Spinal cord (tissue), 10 donors: ENCODE measurements at places on chromosomes 11 and 22.
A peak's percentile ranks its signal among the peaks of the same experiment; 100 is the strongest.

- peaks cover 7% of the 10 kb centered on the region for H3K4me1 ChIP-seq
- H3K27me3 ChIP-seq = no peaks in the 10 kb centered on the region
- H3K27ac ChIP-seq = peak overlapping the region; percentile 98
- peak overlapping the region; percentile 94 for H3K4me3 ChIP-seq
Measured at GRCh38 chr11:18321578-18321968, 367 bp downstream of the HPS5 start.

DNA sequence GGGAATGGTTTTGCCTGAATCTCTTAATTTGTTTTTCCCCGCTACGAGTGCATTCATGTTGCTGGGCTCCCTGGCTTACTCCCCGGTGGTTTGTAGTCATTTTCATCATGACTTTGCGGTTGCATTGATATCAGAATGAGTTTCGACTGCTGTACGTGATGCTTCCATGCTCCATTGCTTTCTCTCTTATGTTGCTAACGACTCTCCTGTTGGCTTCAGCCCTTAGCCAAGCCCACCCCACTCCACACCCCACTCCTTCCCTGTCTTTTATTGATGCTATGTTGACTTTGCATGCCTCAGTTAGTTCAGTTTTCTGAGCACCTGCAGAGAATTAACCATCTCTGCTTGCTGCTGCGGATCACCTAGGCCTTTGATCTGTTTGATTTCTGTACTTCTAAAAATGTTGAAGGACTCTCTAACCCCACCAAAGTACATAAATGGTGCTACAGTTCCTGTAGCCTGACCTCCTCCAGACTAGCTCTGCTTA, 65.3 kb downstream of the ARFGAP2 start:
- DNase-seq = peak; percentile 67
- no peak overlapping the region for H3K4me3 ChIP-seq
- no peak overlapping the region for H3K27ac ChIP-seq
- H3K27me3 ChIP-seq = no peaks in the 10 kb centered on the region

DNA sequence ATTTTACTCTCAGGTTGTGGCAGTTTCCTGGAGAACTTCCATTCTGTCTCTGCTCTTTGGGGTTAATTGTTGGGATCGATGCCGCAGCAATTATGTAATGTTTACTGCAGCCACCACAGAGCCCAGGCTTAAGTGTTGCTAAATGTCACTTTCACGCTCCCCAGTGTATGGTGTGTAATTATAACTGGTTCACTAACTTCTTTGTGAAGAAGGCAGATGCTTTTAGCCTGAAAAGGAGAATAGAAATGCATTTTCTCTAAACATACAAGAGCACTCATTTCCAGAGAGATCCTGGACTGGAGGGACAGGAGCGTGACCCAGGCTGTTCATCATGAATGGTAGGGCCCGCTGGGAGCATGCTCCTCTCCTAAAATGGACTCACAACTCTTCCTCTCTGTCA, 132.2 kb upstream of the PLET1 start:
- H3K4me1 ChIP-seq = peaks cover 7% of the 10 kb centered on the region
- H3K36me3 ChIP-seq = no peaks in the 10 kb centered on the region
- peak; percentile 85 for DNase-seq
- no peaks in the 10 kb centered on the region for H3K27me3 ChIP-seq

GRCh38 chr22:36900225-36900624, 13.2 kb upstream of the CSF2RB start:
- H3K27ac ChIP-seq = no peak overlapping the region
- peaks cover 2% of the 10 kb centered on the region for H3K27me3 ChIP-seq
- H3K36me3 ChIP-seq = no peaks in the 10 kb centered on the region

DNA sequence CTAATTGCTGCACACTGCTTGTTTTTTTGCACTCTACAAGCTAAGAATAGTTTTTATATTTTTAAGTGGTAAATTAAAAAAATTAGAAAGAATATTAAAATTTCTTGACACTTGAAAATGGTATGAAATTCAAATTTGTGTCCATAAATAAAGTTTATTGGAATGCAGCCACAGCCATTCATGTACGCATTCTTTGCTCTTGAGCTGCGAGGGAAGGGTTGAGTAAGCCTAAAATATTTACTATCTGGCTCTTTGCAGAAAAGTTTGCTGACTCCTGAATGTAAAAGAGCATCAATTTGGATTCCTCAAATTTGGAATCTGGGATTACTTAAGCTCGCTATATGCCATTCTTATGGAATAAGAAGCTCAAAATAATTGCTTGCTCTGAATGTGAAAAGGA, 3.4 kb upstream of the ADAMTS8 start:
- peaks cover 18% of the 10 kb centered on the region for H3K4me1 ChIP-seq
- H3K4me3 ChIP-seq = no peak overlapping the region
- DNase-seq = no peak
- H3K27me3 ChIP-seq = peaks cover 30% of the 10 kb centered on the region
- no peak overlapping the region for H3K27ac ChIP-seq

DNA sequence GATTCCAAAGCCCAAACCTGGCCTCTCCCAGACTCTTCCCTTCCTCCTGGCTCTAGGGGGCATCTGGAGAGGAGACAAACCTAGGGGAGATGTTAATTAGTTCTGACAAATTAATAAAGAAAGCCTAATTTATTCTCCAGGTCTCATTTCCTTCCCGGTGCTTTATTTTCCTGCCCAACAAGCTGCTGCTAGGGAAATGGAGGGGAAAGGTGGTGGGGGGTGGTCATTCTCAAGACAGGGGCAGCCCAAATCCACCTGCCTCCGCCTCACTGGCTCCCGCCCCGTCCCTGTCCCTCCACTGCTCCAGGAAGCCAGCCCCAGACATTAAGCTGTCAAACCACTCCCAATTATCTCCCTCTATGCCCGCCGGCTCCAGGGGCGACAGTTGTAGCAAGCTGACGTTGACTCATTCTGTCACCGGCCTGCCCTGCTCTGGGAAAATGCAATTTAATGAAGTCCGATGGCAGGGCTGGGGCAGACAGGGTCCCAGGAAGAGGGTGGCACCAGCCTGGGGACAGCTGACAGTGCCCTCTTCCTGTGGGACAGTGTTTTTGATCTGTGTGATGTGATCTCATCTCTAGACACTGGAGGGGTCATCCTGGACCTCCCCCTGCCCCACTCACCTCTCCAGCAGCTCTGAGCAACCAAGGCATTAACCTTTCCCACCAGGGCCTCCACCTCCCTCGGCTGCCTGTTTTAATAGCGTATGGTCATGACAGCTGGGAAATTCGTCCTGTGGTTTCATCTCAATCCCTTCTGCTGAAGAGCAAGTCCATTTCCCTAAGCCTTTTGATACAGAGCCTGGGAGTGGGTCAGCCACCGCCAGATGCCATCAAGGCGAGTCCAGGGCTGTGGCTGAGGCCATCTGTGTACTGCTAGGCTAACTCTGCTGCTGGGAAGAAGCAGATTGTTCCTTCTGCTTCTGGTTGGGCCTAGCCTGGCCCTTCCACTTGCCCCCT, 27.1 kb downstream of the NECTIN1 start:
- H3K27ac ChIP-seq = no peak overlapping the region
- DNase-seq = no peak
- H3K36me3 ChIP-seq = peaks cover 2% of the 10 kb centered on the region
- H3K4me1 ChIP-seq = peaks cover 32% of the 10 kb centered on the region
- H3K27me3 ChIP-seq = no peaks in the 10 kb centered on the region
- H3K4me3 ChIP-seq = no peak overlapping the region

GRCh38 chr22:22400099-22400498, 108.4 kb downstream of the ZNF280B start:
- H3K27me3 ChIP-seq = no peaks in the 10 kb centered on the region
- H3K4me1 ChIP-seq = peaks cover 21% of the 10 kb centered on the region
- H3K36me3 ChIP-seq = no peaks in the 10 kb centered on the region
- H3K27ac ChIP-seq = no peak overlapping the region
- no peak overlapping the region for H3K4me3 ChIP-seq
- no peak for DNase-seq

DNA sequence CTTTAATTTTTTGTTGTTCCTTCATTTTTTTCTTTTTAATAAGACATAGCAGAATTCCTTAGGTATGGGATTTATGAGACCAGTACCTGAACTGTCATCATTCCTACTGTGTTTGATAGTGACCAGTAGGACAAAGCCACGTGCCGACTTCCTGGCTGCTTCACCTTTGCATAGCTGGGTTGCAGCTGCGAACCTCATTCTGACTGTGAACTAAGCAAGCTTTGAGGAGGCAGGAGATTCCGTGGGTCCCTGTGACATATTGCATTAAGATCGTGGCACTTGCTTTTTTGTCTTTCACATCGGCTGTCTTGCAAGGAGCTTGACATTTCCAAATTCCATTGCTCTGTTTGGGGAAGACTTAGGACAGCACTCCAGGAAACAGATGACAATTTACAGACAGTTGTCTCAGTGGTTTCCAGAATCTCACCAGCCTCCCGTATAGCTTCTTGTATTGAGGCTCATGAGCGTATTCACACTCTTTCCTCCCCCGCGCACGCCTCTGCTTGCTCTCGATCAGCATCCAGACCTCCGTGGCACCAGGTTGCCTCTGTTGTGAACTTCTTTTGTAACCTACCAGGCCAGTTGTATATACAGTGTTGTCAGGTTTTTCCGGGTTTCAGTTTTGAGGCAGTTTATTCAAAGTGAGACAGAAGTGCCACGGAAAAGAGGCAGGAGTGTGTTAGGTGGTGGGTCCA, 101.7 kb downstream of the CWC15 start:
- no peak for DNase-seq
- H3K36me3 ChIP-seq = peaks cover 54% of the 10 kb centered on the region
- no peak overlapping the region for H3K27ac ChIP-seq
- peaks cover 6% of the 10 kb centered on the region for H3K4me1 ChIP-seq
- no peaks in the 10 kb centered on the region for H3K27me3 ChIP-seq

- H3K4me1 ChIP-seq = peaks cover 29% of the 10 kb centered on the region
- H3K4me3 ChIP-seq = peak overlapping the region; percentile 18
- DNase-seq = no peak
- peak overlapping the region; percentile 97 for H3K27ac ChIP-seq
Measured at GRCh38 chr11:355581-356458, 13.5 kb upstream of the B4GALNT4 start.

DNA sequence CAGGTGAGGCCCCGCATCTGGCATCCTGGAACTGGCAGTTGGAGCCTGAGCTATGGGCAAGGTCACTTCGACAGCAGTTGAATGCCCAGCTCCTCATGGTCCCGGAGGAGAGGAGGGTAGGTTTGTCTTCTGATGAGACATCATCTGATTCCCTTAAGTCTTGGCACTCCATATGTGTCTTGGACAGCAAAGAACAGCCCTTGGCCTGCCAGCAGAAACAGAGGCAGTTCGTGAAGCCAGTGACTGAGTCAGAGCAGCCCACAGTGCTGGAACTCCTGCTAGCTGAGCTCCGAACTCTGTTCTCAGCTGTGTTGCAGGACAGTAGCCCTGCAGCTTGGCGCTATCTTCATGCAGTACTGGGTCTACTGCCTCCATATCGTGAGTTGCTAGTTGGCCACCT, 1.0 kb downstream of the DNHD1 start:
- no peak overlapping the region for H3K4me3 ChIP-seq
- peaks cover 4% of the 10 kb centered on the region for H3K4me1 ChIP-seq
- no peaks in the 10 kb centered on the region for H3K27me3 ChIP-seq

DNA sequence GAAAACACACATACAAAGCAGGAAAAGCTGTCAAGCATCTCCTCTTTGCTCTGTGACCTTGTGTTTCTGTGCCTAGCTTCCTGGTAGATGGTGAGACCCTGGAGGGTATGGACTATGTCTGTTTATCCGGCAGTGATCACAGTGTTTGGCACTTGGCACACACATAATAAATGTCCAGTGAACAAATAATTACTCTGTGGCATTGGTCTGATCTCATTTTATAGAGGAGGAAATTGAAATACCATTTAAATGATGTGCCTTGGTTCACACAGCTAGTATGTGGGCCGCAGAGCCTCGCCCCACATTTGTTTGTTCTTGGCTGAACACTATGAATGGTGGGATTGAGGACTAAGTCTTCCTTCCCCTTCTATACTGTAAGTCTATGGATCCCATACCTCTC, 104.7 kb upstream of the SPON1 start:
- no peak for DNase-seq
- H3K27me3 ChIP-seq = no peaks in the 10 kb centered on the region
- no peak overlapping the region for H3K4me3 ChIP-seq

GRCh38 chr11:64800303-64801157, 2.5 kb downstream of the MAP4K2 start:
- no peak for DNase-seq
- no peak overlapping the region for H3K4me3 ChIP-seq
- peak overlapping the region; percentile 33 for H3K27ac ChIP-seq
- H3K4me1 ChIP-seq = peaks cover 32% of the 10 kb centered on the region

GRCh38 chr11:62574363-62575071, 826 bp upstream of the EEF1G start:
- DNase-seq = no peak
- H3K27ac ChIP-seq = peak overlapping the region; percentile 97
- H3K36me3 ChIP-seq = peaks cover 73% of the 10 kb centered on the region
- H3K4me1 ChIP-seq = peaks cover 23% of the 10 kb centered on the region
- peak overlapping the region; percentile 93 for H3K4me3 ChIP-seq

- no peaks in the 10 kb centered on the region for H3K27me3 ChIP-seq
- H3K27ac ChIP-seq = no peak overlapping the region
- H3K4me3 ChIP-seq = no peak overlapping the region
- H3K36me3 ChIP-seq = peaks cover 52% of the 10 kb centered on the region
- no peak for DNase-seq
Measured at GRCh38 chr22:37377927-37378326, 49.4 kb downstream of the ELFN2 start.

DNA sequence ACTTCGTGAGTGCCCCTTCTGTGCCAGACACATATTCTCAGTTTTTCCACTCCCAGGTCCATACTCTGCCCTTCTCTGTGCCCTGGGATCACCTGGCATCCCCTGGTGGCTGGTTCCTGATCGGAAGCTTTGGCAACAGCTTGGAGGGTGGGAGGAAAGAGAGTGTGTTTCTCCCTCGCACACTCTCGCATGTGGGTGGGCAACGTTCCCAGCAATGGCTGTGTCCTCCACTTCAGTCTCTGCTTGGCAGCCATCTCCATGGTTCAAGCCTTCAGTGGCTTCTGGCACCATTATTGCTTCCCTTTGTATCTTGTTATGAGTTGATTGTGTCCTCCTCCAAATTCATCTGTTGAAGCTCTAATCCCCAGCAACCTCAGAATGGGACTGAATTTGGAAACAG, 342.7 kb upstream of the SYN3 start:
- H3K27me3 ChIP-seq = no peaks in the 10 kb centered on the region
- no peak overlapping the region for H3K4me3 ChIP-seq
- no peaks in the 10 kb centered on the region for H3K4me1 ChIP-seq
- H3K27ac ChIP-seq = no peak overlapping the region
- H3K36me3 ChIP-seq = no peaks in the 10 kb centered on the region

DNA sequence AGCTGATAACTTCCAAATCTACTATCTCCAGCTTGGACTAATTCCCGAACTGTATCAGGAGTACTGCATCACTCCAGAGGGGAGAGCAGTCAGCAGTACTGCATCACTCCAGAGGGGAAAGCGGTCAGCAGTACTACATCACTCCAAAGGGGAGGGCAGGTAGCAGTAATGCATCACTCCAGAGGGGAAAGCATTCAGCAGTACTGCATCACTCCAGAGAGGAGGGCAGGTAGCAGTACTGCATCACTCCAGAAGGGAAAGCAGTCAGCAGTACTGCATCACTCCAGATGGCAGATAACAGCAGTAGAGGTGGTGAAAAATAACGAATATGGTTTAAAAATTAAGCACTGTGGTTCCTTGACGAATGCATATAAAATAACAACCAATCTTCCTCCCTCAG, 8.4 kb downstream of the CWC15 start:
- no peak for DNase-seq
- H3K4me3 ChIP-seq = no peak overlapping the region
- H3K4me1 ChIP-seq = no peaks in the 10 kb centered on the region
- H3K27me3 ChIP-seq = no peaks in the 10 kb centered on the region
- no peak overlapping the region for H3K27ac ChIP-seq
- H3K36me3 ChIP-seq = peaks cover 38% of the 10 kb centered on the region
